Esophagus muscularis mucosa (tissue), 4 donors: ENCODE measurements at places on chromosomes 2 and 18. TPM values are rescaled to one million over a fixed set of nuclear protein-coding genes. Genes with fewer than 3 reads are reported as not detected.

The NT5DC4 gene
- total RNA-seq = not detected

GRCh38 chr2:8152392-8153257 is 529.2 kb upstream of the ID2 start:
- H3K27ac ChIP-seq = no peak overlapping the region
- DNase-seq = peak; percentile 78
- H3K4me1 ChIP-seq = no peaks in the 10 kb centered on the region
- no peaks in the 10 kb centered on the region for H3K27me3 ChIP-seq

The CCDC121 gene
- total RNA-seq = 5.3 TPM

- no peak overlapping the region for H3K4me3 ChIP-seq
- no peaks in the 10 kb centered on the region for H3K27me3 ChIP-seq
- H3K27ac ChIP-seq = no peak overlapping the region
- DNase-seq = no peak
Observed at GRCh38 chr2:198483051-198483450, 678.7 kb downstream of the PLCL1 start.

- H3K36me3 ChIP-seq = no peaks in the 10 kb centered on the region
- DNase-seq = no peak
- H3K4me3 ChIP-seq = no peak overlapping the region
Observed at GRCh38 chr2:213696442-213696841, 412.2 kb downstream of the SPAG16 start.

The RAB6C gene
- total RNA-seq = 0.26 TPM

DNA sequence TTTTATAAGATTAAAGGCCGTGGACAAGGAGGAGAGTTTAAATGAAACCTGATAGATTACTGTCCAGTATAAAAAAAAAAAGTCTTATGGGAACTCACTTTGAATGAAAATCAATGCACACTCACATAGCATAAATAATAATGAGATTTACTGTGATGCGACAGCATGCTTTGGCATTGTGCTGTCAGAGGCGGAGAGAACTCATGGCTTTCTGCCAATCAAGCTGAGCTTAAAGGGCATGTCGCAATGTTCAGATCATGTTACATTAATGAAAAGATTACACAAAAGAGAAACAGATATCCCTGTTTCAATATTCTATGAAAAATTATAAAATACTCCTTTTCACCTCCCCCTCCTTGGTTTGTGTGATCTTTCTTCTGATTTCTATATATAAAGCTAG is 310.8 kb downstream of the ERBB4 start:
- H3K27me3 ChIP-seq = no peaks in the 10 kb centered on the region
- H3K4me1 ChIP-seq = no peaks in the 10 kb centered on the region
- H3K4me3 ChIP-seq = no peak overlapping the region
- no peaks in the 10 kb centered on the region for H3K36me3 ChIP-seq

DNA sequence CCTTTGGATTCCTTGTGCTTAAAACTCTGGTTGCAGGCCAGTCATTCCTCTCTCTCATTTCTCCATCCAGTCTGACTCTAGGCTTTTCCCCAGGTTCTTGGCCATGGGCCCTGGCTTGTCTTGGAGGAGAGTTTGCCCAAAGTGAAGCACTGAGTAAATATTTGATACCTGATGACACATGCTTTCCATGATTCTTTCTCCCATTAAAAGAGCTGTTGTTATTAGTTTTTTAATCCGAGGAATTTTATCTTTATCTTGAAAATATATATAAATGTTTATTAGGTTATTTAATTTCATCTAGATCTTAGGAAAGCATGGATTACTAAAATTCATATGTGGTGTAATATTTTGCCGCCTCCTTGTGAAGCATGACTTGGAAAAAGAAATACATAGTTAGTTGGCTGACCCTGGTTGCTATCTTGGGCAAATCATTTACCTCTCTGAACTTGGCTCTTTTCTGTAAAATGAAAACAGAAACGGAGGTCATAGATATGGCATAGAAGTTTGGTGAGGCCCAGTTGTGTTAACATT is 650.1 kb downstream of the SLC4A3 start:
- H3K4me1 ChIP-seq = peaks cover 27% of the 10 kb centered on the region
- peak overlapping the region; percentile 5 for H3K27ac ChIP-seq
- no peaks in the 10 kb centered on the region for H3K27me3 ChIP-seq
- no peak for DNase-seq
- H3K36me3 ChIP-seq = no peaks in the 10 kb centered on the region

GRCh38 chr2:102424754-102425153 is 1.8 kb downstream of the IL18RAP start:
- no peak overlapping the region for H3K4me3 ChIP-seq
- H3K36me3 ChIP-seq = no peaks in the 10 kb centered on the region
- H3K27ac ChIP-seq = no peak overlapping the region
- DNase-seq = peak; percentile 60
- H3K4me1 ChIP-seq = no peaks in the 10 kb centered on the region
- H3K27me3 ChIP-seq = no peaks in the 10 kb centered on the region

DNA sequence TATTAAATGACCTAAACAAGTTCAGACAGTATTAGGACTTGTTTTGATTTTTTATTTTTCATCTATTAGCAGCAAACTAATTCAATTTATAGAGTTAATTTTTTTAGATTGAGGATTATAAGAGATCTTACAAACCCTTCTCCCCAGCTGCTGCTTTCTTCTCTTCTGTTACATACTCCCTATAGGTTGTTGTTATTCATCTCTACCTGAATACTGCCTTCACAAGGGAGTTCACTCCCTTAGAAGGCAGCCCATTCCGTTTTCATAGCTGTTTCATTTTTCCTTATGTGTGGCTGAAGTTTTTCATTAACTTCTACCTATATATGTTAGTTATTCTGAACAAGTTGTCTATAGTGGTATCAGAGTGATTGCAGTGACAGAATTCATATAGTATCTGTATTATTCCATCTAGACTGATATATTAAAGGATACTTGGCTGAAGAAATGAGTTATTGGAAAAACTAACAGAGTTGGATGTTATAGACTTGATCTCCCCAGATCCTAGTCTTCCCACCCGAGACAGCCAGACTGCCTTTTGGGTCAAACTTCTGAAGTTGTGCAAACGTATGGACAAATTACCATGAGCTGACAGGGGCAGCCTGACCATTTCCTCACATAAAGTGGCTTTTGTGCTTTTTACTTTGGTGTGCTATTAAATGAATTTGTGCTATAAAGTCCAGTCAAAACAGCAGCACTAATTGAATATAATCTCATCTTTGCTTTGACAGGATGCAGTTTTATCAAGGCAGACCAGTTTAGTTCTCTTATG is 8.7 kb downstream of the GLS start:
- H3K36me3 ChIP-seq = no peaks in the 10 kb centered on the region
- no peak for DNase-seq
- peak overlapping the region; percentile 54 for H3K27ac ChIP-seq
- H3K4me3 ChIP-seq = no peak overlapping the region
- H3K4me1 ChIP-seq = peaks cover 83% of the 10 kb centered on the region

GRCh38 chr2:45192481-45192880 is 183.2 kb upstream of the SIX2 start:
- H3K27me3 ChIP-seq = peaks cover 31% of the 10 kb centered on the region
- DNase-seq = no peak
- no peaks in the 10 kb centered on the region for H3K36me3 ChIP-seq
- H3K4me1 ChIP-seq = no peaks in the 10 kb centered on the region
- H3K27ac ChIP-seq = no peak overlapping the region

The IL1R2 gene
- total RNA-seq = 7.4 TPM

GRCh38 chr2:57296795-57297517 is 749.6 kb upstream of the VRK2 start:
- no peak overlapping the region for H3K4me3 ChIP-seq
- H3K36me3 ChIP-seq = no peaks in the 10 kb centered on the region
- no peaks in the 10 kb centered on the region for H3K4me1 ChIP-seq
- no peaks in the 10 kb centered on the region for H3K27me3 ChIP-seq

- no peaks in the 10 kb centered on the region for H3K4me1 ChIP-seq
- no peak overlapping the region for H3K4me3 ChIP-seq
- DNase-seq = no peak
- no peaks in the 10 kb centered on the region for H3K27me3 ChIP-seq
Observed at GRCh38 chr2:58796239-58796910, 555.2 kb upstream of the FANCL start.

The BMP10 gene
- total RNA-seq = not detected

DNA sequence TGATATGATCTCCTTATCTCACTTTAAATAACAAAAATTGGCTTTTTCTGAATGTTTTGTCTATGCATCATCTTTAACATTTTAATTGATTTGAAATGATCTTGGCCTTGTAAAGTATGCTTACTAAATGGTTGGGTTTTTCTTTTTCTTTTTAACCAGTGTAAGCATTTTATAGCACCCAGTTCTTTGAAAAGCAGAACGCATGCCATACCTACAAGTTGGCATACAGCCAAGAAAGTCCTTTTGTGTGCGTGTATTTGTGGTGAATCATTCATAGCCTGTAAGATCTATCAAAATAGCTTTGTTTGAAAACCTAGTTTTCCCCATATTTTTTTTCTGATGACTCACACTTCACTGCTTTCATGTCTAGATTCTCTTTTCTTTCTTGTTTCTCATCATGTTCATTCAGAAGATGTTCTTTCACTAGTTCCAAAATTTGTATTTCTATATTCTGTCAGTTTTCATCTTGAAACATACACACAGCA is 4.1 kb upstream of the VRK2 start:
- H3K27me3 ChIP-seq = no peaks in the 10 kb centered on the region
- H3K4me1 ChIP-seq = peaks cover 25% of the 10 kb centered on the region
- H3K4me3 ChIP-seq = no peak overlapping the region
- DNase-seq = no peak
- H3K27ac ChIP-seq = no peak overlapping the region

The POLE4 gene
- 22.0 TPM for total RNA-seq

The CD8B2 gene
- 0.13 TPM for total RNA-seq

DNA sequence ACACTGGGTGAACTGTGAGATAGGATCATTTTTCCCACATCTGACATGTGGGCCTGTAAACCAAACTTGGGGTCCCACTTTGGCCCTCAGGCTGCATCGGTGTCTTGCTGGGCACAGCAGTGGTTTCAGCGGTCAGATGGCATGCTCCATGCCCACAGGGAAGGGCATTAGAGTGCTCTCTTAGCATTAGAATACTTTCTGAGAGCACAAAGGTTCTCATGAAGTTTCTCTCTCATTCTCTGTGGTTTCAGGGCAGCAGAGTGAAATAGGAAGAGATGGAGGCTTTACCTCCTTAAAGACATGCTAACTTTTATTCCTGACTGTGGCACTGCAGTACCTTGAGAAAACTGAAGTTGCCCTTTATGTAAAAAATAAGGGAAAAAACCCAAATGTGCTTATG is 36.6 kb upstream of the GATA6 start:
- H3K4me1 ChIP-seq = no peaks in the 10 kb centered on the region
- H3K4me3 ChIP-seq = no peak overlapping the region
- DNase-seq = no peak
- no peak overlapping the region for H3K27ac ChIP-seq
- H3K36me3 ChIP-seq = no peaks in the 10 kb centered on the region

- H3K4me1 ChIP-seq = no peaks in the 10 kb centered on the region
- no peak overlapping the region for H3K27ac ChIP-seq
- no peaks in the 10 kb centered on the region for H3K27me3 ChIP-seq
- DNase-seq = no peak
- H3K4me3 ChIP-seq = no peak overlapping the region
- H3K36me3 ChIP-seq = no peaks in the 10 kb centered on the region
Observed at GRCh38 chr2:60979231-60979630, 38.3 kb upstream of the PEX13 start.

The HDAC4 gene
- total RNA-seq = 63.5 TPM

GRCh38 chr2:7681881-7682461 is 764.8 kb downstream of the RNF144A start:
- H3K27ac ChIP-seq = no peak overlapping the region
- H3K4me3 ChIP-seq = no peak overlapping the region
- no peaks in the 10 kb centered on the region for H3K36me3 ChIP-seq
- no peaks in the 10 kb centered on the region for H3K4me1 ChIP-seq
- H3K27me3 ChIP-seq = no peaks in the 10 kb centered on the region
- peak; percentile 31 for DNase-seq

DNA sequence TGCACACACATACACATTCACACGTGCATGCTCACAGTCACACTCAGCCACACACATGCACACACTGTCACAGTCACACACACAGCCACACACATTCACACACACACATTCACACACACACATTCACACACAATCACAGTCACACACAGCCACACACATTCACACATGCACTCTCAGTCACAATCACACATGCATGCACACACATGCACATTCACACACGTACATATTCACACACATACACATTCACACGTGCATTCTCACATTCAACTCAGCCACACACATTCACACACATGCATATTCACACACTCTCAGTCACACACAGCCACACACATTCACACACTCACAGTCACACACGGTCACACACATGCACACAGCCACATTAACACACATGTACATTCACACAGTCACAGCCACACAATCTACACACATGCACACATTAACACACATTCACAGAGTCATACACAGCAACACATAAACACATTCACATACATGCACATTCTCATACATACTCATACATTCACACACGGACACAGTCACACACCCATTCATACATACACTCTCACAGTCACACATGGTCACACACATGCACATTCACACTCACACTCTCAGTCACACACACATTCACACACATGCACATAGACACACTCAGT is 239.8 kb downstream of the EIPR1 start:
- DNase-seq = no peak
- H3K27ac ChIP-seq = no peak overlapping the region
- no peaks in the 10 kb centered on the region for H3K27me3 ChIP-seq
- no peaks in the 10 kb centered on the region for H3K36me3 ChIP-seq

- no peak for DNase-seq
- peaks cover 22% of the 10 kb centered on the region for H3K4me1 ChIP-seq
- H3K27ac ChIP-seq = peak overlapping the region; percentile 66
- peaks cover 44% of the 10 kb centered on the region for H3K27me3 ChIP-seq
- peak overlapping the region; percentile 69 for H3K4me3 ChIP-seq
Observed at GRCh38 chr2:172427990-172428831, 825 bp downstream of the ITGA6 start.

- H3K27ac ChIP-seq = no peak overlapping the region
- no peak for DNase-seq
- no peak overlapping the region for H3K4me3 ChIP-seq
- H3K4me1 ChIP-seq = peaks cover 17% of the 10 kb centered on the region
- no peaks in the 10 kb centered on the region for H3K27me3 ChIP-seq
- peaks cover 10% of the 10 kb centered on the region for H3K36me3 ChIP-seq
Observed at GRCh38 chr2:170084820-170085491, 93.0 kb upstream of the MYO3B start.

The SCN2A gene
- 0.11 TPM for total RNA-seq

DNA sequence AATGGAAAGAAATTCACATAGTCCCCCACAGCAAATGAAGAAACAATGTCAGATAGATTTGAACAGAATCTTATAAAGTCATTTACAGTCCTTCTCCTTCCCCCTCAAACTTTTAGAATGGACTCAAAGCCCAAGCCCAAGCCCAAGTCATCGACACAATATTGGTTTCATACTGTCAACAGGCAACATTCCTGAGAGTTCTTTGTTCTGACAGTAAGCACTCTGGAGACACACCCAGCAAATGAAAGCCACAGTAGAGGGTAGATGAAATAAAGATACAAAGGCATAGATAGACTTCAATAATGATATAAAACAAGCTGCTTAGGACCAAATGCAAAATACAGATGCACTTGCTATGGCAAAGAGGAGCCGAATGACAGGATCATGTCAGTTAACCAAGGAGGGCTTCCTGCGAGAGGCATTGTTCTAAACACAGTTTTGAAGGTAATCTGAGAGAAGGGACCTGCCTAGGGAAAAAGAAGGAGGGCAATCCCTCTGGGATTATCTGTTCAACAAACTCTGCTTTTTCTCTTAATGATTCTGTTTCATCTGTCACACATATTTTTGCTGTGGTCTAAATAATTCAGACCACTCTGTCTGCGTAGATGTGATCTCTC is 97.1 kb upstream of the MAP4K3 start:
- H3K27ac ChIP-seq = no peak overlapping the region
- no peaks in the 10 kb centered on the region for H3K27me3 ChIP-seq
- peaks cover 7% of the 10 kb centered on the region for H3K4me1 ChIP-seq
- DNase-seq = peak; percentile 24
